ACHN (cell line): ENCODE measurements at places on chromosomes 1 and 21.

- DNase-seq: peak; percentile 53
Measured at GRCh38 chr1:17119076-17119772, at the start of gene PADI2. PADI2 (minus strand) TSS chr1:17119451; CDS start chr1:17119371, 80 bp downstream.

- no peak for DNase-seq
Measured at GRCh38 chr1:233289676-233290075, 5.8 kb downstream of the PCNX2 start.

DNA sequence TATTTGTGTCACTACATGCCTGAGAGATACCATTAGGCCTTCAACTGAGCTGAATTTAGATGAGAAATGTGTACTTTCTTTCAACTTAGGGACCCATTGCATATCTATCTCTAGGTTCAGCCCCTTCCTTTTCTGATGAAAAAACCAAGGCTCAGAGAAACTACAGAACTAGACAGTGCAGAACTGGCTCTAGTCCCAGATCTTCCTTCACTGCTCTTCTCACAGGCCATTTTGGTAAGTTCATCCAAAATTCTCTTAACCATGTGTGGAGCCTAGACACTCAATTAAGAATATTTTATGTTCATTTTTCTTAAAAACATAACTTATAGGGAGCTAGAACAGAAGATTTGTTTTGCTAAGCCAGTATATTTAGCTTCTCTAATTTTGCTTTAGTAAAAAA, 128.9 kb downstream of the ASTN1 start:
- DNase-seq: no peak

- DNase-seq: peak; percentile 77
Measured at GRCh38 chr1:203216274-203217138, 13.0 kb downstream of the CHIT1 start.

DNA sequence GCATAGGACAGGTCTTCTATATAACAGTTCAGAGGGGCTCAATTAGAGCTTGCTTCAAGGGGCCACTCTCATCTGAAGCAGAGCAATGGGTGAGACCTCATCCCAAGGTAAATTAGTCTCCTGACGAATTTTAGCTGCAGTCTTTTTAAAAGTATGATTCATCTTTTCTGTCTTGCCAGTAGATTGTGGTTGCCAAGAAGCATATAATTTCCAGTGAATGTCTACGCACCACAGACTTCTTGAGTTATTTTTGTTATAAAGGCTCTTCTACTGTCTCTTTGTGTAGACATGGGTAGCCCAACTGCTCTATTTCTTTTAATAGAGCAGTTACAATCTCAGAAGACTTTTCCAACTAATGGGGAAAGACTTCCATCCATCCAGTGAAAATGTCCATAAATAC, 108.9 kb upstream of the FMN2 start:
- DNase-seq: no peak
